ENCODE measurements at places on chromosomes 2 and 18.

GRCh38 chr2:223122781-223123180 is 70.8 kb downstream of the KCNE4 start:
- DNase-seq: no peak

DNA sequence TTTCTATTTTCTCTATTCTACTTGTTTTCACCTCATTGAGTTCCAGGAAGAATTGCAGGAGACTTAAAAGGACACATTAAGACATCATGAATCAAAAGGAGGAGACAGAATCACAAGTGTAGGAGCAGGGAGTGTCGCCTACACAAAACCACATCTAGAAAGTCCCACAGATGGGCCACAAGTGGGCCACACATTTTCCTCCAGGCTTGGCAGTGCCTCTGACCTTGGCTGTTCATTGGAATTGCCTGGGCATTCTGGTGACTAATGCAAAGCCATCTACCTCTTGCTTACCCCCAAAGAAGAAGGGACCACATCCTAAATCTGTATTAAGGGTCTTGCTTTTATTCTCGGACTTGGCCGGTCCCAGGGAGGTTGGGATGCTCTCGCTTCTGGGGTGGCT is 103.6 kb downstream of the KLHL29 start:
- no peak for DNase-seq

- peak; percentile 99 for DNase-seq
Observed at GRCh38 chr2:231604685-231605606, 12.3 kb downstream of the TEX44 start.

- no peak for DNase-seq
Observed at GRCh38 chr18:25516747-25517498, 165.0 kb upstream of the ZNF521 start.

- DNase-seq: no peak
Observed at GRCh38 chr2:200423541-200423940, 86.3 kb downstream of the KCTD18 start.

DNA sequence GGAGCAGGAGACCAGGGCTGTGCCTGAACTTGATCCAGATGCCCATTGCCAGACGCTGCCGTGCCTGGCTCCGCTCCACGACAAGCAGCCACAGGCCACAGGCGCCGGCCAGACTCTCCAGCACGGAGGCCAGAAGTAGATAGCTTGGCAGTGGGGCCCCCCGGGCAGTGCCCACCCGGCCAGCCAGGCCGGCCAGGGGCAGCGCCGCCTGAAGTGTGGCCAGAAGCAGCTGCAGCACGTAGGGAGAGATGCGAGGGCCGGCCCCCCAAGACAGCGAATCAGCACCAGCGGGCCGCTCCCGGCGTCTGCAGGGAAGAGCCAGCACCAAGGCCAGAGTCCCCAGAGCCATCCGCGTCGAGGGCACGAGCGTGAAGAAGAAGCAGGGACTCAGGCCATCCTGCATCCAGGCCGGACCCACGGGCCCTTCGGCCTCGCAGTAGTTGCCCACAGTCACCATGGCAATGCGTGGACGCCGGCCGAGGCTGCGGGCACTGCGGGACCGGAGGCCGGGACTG is 484 bp downstream of the ABCB6 start:
- DNase-seq: peak; percentile 46

- DNase-seq: no peak
Observed at GRCh38 chr2:45980161-45980865, 316.9 kb upstream of the EPAS1 start.

- DNase-seq: no peak
Observed at GRCh38 chr2:169080250-169081069, 11.1 kb downstream of the DHRS9 start.

DNA sequence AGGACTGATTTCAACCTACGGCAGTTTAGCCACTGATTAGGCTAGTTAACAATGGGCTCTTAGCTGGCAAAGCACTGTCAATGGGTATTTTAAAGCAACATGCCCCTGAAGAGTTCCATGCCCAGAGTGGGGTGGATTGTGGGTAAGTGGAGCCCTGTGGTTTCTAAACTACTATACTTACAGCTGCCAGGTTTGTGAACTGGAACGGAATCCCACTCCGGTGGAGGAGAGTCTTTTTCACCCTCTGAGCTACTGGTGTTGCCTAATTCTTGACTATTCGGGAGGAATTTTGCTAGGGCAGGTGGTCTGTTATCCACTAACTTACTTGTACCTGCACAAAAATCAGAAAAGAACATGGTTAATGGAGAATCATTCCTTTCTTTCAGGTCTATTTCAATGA is 52.6 kb downstream of the ZAP70 start:
- no peak for DNase-seq

DNA sequence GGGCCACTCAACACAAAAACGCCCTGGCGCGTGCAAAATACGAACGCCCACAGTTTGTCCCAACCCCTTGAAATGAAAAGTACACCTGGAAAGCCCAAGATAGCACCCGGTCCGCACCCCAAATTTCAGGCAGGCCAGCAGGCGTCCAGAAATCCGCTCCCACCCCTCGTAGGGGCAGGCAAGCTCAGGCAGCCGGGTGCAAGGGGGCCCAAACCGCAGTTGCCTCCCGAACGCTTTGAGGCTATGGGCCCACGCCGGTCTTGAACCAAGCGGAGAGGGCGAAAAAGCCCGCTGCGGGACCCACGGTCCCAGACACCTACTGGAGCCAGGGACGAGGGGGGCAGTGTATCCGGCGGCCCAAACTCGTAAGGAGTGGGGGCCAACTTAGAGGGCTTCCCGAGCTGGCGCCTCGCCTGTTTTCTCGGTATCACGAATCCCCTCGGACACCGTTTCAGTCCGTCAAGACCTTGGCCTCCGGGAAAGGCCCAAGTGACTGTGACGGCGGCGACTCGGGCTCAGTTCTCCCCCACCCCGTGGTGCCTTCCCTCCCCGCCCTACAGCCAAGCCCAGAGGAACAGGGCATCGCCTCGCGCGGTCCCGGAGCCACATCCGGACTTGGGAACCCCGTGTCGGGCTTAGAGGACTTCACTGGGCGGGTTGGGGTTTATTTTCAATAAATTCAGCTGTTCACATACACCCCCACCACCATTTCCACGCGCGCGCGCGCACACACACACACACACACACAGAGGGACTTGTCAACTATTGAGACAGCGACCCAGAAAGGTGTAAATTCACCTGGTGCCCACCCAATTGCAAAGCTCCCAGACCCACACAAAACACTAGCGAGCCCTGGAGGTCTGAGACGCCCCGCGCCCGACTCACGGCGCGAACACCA is 6.2 kb upstream of the SATB2 start:
- DNase-seq: no peak

DNA sequence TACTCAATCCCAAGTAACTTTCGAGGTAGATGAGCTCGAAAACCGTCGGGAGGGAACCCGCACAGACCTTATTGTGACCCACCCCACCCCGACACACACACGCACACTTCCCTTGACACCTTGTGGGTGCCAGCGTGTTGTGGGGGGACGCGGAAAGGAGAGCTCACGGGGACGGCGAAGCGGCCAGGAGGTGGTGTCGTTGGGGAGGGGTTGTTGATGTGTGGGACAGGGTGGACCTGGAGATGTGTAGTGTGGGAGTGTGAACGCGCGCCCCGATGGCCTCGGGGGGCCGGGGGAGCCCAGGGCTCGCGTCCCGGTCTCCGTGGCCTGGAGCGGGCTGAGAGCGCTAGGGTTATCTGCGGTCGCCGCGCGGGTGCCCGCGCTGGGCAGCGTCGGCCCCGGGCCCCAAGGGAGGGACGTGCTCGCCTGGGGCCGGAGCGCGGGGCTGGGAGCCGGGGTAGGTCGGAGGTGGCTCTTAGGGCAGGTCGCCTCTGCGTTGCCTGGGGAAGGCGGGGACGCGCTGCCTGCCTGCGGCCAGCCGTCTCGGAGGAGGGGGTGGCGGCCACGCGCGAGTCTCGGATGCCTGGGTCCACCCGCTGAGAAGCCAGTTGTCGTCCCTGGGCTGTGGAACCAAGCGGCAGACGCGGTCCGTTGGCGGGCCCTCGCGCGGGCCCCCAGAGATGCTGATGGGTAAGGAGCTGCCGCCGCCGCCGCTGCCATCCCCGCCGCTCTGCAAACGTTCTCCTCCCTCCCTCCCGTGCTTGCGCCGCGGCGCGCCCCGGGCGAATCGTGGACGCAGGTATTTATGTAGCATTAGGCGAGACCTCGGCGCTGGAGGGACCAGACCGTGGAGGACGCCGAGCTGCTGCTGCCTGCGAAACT is 1.6 kb downstream of the KLHL29 start:
- DNase-seq: no peak

- DNase-seq: peak; percentile 36
Observed at GRCh38 chr18:48409591-48410094, 460 bp upstream of the ZBTB7C start.

- DNase-seq: no peak
Observed at GRCh38 chr2:53210538-53210937, 557.1 kb upstream of the CHAC2 start.

DNA sequence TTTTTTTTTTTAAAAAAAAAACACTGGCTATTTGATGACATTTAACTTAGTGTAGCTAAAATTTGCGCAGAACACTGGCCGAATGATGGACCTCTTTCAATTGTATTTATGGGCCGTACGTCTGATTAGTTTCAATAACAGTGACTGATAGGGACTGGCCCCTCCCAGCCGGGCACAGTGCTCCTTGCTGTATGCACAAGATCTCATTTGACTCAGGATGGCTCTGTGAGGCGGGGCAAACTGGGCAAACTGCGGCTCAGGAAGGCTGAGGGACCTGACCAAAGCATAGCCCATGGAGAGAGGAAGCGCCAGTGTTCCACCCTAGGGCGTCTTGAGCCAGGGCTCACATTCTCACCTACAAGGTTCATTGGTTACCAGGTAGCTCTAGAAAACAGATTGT is 21.2 kb downstream of the TRAF3IP1 start:
- no peak for DNase-seq

- DNase-seq: no peak
Observed at GRCh38 chr2:75055142-75055819, 96.8 kb downstream of the POLE4 start.

DNA sequence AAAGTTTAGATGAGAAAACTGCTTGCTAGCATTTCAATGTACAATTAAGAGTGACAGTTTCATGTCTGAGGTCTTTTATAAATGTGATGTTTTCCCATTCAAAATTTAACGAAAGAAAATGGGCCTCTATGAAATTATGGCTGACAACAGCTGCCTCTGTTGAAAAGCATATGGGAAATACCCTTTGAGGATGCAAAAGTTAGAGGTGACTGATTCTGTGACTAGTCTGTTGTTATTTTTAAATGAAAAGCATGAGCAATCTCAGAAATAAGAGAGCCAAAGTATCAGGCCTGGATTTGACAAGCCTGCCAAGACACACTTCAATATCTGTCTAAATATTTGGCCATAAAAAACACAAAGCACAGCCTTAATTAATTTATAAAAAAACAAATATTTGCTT is 580.8 kb downstream of the ERBB4 start:
- DNase-seq: no peak

GRCh38 chr2:3132966-3133365 is 244.7 kb downstream of the EIPR1 start:
- DNase-seq: no peak

DNA sequence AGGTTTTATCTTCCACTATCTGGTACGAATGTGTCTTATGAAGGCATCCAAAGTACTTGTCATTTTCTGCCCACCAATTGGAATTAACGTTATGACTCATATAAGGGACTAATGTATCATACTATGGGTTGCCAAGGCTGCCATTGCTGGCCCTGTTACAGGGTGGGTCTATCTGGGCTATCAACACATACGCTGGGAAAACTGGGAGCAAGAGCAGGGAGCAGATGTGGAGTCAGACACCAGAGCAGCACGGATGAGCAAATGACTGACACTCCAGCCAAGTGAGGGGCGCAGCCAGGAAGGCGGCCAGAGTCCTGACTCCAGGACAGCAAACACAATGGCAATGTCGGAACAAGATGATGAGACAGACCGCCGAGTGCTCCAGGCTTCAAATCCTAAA is 145.9 kb downstream of the COPS8 start:
- DNase-seq: no peak

- DNase-seq: no peak
Observed at GRCh38 chr2:82120654-82121053, 1816.1 kb upstream of the LRRTM1 start.

- no peak for DNase-seq
Observed at GRCh38 chr2:23788100-23788499, 138.8 kb downstream of the ATAD2B start.

DNA sequence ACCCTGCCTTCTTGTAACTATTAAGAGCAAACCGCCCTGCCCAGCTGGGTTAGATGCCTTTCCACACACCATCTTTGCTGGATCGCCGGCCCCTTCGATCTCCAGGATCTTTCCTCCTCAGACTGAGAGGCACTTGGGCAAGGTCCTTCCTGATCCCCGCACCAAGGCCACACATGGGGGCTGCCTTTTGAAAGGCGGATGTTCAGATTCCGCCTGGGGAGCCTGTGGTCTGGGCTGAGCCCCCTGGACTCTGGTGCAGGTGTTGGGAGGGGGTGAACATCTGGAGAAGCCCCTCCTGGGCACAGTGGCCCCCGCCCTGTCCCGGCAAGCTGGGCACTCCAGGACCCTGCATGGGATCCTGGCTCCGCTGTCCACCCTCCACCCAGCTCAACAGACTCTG is 135.4 kb upstream of the HDAC4 start:
- no peak for DNase-seq

Measured in substantia nigra (tissue), 51 donors.